ENCODE measurements at places on chromosomes 11 and 22.

DNA sequence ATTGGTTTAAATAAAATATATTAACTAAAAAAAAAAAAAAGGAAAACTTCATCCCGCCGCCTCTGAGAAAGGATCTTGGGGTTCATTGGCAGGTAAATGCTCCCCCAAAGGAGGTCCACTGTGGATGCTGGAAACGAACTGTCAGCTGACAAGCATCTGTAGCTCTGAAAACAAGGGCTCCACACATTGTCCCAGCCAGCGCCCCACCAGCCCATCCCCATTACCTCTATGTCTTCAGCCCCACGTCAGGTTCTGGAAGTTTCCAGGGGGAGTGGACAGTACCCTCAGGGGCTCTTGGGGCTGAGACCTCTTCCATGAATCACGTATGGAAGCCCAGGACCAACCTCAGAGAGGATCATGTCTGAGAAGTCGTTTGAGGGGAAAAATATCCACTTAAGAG, 66.4 kb upstream of the WNT7B start:
- no peak for DNase-seq

GRCh38 chr22:43276321-43276720, 66.9 kb downstream of the SCUBE1 start:
- no peak for DNase-seq

GRCh38 chr11:12180257-12181205, 70.1 kb downstream of the MICAL2 start:
- DNase-seq: no peak

DNA sequence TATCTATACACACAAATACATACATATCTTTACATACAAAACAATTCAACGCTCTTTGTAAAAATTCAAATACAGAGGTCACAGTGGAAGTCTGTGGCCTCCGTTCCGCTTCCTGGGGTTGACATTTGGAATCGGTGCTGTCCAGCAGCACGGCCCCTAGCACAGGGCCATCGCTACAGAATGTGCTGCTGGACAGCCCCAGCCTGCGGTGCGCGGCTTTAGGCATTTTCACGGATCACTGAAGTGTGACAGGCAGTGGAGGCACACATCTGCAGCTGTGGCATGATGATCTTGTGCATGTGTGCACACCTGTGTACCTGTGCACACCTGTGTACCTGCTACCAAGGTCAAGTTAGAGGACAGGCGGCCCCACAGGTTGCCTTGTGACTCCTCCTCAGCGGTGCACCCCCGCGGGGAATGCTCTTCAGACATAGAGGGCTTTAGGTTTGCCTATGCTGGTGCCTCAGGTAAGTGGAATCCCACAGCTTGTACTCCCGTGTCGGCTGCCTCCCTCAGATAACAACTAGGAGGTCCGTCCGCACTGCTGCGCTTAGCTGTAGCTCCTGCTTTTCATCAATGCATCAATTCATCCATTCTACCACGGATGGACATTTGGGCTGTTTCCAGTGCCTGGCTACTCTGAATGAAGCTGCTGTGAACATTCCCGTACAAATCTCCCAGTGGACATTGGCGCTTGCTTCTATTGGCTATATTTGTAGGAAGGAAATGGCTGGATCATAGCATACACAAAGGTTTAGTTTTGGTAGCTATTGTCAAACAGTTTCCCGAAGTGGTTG, 29.9 kb downstream of the GAL start:
- no peak for DNase-seq

DNA sequence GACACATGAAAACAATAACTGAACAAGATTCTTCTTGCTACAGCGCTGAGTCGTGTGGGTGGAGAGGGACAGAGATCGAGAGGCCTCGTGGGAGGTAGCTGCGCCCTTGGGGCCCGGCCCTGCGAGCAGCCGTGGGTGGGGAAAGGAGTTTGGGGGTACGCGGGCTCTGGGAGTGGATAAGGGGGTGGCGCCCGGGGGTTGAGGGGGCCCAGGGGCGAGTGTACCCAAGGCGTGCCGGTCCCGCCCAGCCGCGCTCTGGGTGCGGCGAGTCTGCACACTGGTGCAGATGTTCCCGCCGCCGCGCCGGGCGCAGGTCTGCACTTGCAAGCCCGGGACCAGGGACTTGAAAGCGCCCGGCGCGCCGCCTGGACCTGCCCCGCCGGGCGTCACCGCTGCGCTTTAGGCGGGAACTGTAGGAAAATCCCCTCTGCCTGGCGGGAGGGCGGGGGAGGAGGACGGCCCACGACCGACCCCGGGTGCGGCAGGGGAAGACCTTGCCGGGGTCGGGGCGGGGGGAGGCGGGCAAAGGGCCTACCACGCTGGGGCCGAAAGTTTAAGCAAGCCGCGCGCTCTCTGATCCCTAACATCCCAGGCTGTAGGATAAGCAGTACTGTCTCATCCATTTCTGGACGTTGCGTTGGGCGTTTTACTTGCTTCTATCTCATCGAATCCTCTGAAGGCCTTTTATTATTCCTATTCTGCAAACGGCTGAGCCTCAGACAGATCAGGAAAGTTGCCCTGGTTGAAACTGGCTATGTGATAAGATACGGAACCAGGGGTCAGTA, 1.4 kb upstream of the KREMEN1 start:
- peak; percentile 35 for DNase-seq

GRCh38 chr11:103898065-103898464, 138.4 kb upstream of the DDI1 start:
- DNase-seq: no peak

DNA sequence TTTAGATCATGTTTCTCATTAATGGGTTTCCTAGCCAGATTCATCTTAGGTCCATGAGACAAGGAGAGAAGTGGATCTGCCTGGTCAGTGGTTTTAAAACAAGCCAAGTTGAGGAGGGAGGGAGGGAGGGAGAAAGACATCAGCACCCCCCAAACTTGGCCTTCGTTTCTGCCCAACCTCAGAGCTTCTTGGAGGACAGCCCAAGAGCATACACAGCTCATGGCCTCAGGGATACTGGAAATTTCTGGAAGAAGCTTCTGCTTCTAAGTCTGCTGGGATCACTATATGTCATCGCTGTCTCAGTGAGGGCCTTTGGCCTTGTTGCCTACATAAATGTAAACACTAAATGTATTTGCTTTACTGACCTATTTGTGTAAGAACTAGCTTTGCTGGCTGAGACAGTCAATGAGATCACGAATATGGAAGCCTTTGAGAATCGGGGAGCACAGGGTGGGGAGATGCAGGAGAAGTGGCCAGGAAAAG, 375.1 kb downstream of the BUD13 start:
- no peak for DNase-seq

DNA sequence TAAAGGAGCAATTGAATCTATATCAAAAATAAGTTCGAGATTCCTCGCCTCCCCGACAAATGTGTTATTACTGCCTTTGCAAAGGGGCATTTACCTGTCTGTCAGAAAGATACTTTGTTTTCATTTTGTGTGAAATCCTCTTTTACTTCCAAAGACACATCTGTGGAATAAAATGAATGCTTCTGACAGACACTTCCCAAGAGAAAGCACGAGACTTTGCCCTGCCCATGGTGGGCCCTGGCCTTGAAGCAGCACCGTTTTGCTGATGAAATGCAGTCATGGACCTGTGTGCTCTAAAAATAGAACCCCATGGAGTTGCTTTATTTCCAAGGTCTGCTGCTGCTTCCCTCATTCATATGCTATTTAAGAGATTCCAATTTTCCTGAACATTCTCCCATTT, 85.9 kb upstream of the USP47 start:
- DNase-seq: no peak

DNA sequence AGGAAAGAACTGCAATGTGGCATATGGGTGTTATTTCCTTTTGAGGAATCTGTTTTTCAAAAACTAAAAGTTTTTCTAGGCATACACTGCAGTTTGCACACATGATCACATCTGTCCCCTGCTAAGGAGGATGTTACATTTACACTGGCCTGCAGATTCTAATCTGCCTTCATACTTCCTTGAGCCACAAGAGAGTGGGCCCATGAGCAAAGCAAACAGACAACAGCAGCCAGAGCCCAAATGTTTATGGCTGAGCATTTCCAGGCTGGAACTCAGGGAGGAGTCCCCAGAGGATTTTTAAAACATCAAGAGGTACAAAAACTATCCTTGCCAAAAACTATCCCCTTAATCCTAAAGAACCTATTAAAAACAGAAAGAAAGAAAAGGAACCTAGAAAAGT, 117.2 kb upstream of the MTNR1B start:
- DNase-seq: no peak

DNA sequence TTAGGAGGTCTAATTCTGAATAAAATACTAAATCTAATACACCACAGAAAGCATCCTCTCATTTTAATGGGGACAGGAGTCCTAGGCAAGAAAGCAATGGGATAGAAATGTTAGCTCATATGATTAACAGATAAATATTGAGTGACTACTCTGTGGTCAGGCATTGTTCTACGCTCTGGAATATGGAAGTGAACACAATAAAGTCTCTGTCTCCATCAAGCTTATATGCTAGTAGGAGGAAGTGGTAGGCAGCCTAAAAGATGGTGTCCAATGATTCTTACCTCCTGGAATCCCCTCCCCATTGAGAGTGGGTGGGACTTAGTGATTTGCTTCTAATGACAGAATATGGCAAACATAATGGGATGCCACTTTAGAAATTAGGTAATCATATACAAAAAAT, 160.3 kb upstream of the PDGFD start:
- no peak for DNase-seq

- no peak for DNase-seq
Measured at GRCh38 chr11:129410395-129410960, 34.8 kb downstream of the BARX2 start.

DNA sequence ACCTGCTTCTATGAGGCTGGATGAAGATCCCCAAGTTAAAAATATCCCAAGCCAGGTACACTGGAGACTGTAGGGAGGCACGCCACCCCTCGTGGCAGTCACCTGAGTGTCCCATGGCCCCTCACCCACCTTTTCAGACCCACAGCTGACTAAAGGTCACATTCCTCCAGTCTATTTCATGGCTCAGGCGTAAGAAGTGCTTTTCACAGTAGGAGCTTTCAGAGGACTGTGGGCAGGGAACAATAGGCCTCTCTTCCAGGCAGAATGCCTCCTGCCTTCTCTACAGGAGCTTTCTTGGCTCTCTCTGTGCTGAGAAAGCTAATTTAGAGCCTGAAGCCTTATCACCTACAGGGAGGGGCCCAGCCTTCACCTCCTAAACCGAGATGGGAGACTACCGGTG, 73.8 kb downstream of the C11orf58 start:
- no peak for DNase-seq

DNA sequence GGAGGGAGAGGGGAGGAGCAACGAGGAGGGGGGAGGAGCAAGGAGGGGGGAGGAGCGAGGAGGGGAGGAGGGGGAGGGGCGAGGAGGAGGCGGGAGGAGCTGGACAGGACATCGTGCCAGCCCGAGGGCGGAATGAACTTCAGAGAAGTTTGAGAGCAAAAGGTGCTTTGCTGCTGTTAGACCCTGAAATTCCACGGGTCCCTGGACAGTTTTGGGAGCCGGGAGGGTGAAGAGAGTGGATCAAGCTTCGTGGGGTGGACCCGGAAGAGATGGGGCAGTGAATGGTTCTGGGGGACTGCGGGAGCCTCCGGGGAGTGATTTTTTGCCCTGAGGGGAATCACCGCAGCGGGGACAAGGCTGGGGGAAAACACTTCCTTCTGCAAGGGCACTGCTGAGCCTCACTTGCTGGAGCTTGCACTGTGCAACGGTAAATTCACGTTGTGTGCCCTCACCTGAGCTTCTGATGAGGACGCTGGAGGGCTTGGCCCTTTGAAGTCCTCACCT, 10.7 kb upstream of the NLRP6 start:
- no peak for DNase-seq

- no peak for DNase-seq
Measured at GRCh38 chr11:9315078-9315688, 790 bp upstream of the TMEM41B start.

DNA sequence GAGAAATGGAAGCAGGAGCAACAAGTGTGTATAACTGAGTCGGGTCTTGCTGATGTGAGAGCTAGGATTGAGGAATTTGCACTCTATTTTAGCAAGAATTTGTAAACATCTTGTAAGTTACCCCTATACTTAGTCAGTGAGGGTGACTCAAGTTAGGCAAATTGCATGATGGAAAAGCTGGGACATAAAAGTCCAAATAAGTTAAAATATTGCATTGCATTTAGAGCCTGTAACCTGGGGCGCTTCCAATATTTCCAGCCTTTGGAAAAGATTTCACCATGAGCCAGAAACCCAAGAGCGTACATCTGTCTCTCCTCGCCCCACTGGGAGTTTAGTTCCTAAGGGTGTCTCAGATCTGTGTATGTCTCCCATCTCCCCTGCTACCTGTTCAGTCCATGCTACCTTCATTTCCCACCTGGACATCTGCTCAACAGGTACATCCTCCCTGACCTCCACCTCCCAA, 37.0 kb upstream of the ACCSL start:
- DNase-seq: no peak

GRCh38 chr11:16049611-16050010, 306.7 kb downstream of the SOX6 start:
- no peak for DNase-seq

GRCh38 chr11:23288003-23288783, 427.9 kb upstream of the CCDC179 start:
- DNase-seq: no peak

DNA sequence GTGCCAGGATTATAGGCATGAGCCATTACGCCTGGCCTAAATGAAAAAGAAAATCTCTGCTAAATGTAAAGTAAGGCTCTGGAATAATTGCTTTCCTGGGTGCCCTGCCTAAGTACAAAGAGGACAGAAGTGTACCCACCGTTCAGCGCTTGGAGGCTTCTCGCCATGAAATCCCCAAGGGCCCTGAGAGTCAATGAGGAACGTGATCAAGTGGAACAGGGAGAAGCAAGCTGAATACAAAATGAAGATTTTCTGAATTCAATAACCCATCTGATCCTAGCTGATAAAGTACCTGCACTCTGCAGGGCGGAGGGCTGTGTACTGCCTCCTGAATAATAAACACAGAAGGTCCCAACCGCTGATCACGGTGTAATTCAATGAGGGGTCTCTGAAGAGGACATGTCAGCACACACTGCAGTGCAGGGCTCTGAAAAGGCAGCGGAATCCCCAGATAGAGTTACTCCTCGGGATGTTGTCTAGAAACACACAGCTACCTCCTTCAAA, 97.7 kb downstream of the ABTB2 start:
- no peak for DNase-seq

GRCh38 chr11:33259869-33260268, 2.7 kb downstream of the HIPK3 start:
- DNase-seq: no peak

DNA sequence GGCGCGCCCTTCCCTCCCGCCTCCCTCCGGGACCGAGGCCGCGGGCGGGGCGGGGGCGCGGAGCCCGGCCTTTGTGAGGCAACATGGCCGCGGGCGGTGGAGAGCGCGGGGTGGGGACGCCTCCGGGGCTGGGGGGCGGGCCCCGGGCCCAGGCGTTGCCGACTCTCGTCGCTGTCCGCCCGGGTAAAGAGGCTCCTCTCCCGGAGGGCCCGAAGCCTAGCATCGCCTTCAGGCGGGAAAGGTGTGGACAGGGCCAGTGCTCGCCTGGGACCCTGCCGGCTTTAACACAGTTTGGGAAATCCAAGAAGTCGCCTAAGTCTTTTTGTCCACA, 369 bp downstream of the DGCR8 start:
- peak; percentile 78 for DNase-seq

Data from activated naive CD4-positive, alpha-beta T cell treated with anti-CD3 and anti-CD28 coated beads, Interleukin-2, amount 50 U/mL, for 16 hours (primary cell).